Stimulated activated CD8-positive, alpha-beta memory T cell treated with anti-CD3 and anti-CD28 coated beads, Interleukin-2, amount 100 ng/mL, for 1 hour (primary cell): ENCODE measurements at places on chromosomes 3 and 15.

DNA sequence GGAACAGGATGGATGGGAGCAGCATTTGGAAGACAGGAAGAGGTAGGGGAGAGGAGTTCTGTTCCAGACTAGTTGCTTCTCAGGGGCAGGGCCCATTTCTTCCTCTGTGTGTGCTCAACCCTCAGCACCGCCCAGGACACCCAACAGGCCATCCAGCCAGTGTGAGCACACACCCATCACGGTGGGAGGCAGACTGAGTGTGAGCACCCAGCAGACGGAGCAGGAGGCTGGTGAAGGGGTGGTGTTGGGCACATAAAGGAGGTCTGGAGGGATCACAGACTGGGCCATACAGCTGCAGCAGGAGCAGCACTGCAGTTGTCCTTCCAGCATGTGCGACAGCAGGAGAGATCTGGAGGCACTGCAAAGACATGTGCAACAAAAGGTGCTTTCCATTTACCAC is 88.4 kb upstream of the PLXNA1 start:
- DNase-seq: no peak

DNA sequence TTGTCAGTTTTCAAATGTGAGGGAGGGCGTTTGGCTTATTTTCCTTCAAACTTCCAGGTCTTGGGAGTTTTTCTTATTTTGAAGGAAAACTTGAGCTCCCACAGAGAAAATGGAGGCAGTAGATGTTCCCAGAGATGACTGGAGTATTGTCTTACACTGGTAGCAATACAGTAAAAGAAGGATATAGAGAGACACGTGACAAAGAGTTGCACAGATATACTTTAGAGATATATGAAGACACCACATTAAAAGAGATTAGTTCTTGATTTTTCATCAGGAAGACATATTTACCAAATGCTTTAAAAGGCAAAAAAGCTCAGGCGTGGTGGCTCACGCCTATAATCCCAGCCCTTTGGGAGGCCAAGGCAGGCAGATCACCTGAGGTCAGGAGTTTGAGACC is 490.9 kb downstream of the FOXP1 start:
- DNase-seq: no peak

DNA sequence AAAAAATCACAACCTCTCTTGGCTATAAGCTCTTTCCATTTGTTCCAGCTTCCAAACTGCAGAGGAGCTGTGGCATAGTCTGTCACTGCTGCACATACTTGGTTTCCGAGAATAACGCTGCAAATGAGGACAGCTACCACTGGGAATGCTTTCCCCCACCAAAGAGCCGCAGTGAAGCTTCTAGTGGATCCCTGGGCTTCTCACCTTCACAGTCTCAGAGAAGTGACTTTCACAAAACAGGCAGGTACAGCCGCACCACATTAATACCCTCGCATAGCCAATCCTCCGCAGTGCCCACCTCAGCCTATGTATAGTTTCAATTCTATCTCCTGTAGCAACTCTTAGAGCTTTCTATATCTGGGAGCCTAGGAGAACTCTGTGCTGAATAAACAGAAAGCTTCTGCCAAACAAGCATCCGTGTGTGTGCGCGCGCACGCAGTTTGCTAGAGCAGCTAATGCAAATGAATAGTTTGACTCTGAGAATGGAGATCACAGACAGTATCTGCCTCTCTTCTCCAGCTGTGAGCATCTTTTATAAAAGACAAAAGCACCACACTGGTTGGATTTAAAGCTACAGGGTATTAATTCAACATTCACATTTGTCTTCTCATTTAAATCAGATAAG is 81.9 kb upstream of the PLXND1 start:
- DNase-seq: no peak

- DNase-seq: peak; percentile 67
Observed at GRCh38 chr3:186826976-186827857, 15.3 kb upstream of the ADIPOQ start.

- no peak for DNase-seq
Observed at GRCh38 chr3:26920646-26921478, 298.3 kb downstream of the LRRC3B start.

- DNase-seq: no peak
Observed at GRCh38 chr3:78724859-78725258, 1042.9 kb downstream of the ROBO1 start.

- no peak for DNase-seq
Observed at GRCh38 chr3:45948311-45948781, 5.1 kb downstream of the CXCR6 start.

GRCh38 chr15:101175401-101175800 is 76.4 kb downstream of the CHSY1 start:
- no peak for DNase-seq

- DNase-seq: no peak
Observed at GRCh38 chr15:98782801-98783200, 134.5 kb downstream of the IGF1R start.

- peak; percentile 11 for DNase-seq
Observed at GRCh38 chr15:101167753-101168462, 83.9 kb downstream of the CHSY1 start.

GRCh38 chr3:97021778-97022177 is 207.4 kb downstream of the EPHA6 start:
- no peak for DNase-seq

GRCh38 chr15:35753486-35753885 is 207.5 kb upstream of the DPH6 start:
- no peak for DNase-seq

DNA sequence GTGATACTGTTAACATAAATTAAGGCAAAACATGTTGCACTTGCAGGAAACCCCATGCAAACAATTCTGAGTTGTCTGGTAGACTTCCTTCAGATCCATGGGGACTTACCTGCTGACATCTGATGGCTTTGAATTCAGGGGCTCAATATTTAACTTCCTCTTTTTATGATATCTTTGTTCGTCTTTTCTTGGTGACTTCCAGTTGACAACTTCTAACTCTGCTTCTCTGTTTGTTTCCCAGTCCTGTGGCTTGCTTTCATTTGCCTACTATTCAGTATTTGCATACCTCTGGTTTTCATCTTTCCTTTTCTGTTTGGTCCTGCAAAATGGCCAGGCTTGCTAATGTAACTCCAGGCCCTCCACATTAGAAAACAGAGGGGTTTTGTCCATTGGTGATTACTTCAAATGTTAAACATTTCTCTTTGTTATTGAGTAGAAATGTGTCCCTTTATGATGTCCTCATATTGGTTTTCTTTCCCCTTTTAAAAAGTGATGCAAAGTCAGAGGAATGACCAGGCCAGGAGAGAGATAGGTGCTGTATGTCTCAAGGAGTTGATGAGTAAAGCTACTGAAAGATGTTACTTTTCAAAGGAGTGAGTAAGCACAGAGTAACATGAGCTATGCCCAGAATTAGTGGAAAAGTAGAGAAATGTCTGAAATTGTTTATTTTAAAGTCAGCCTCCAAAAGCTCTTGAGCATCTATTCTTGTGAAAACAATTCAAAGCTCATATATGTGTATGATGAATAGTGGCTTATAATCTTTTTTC is 335.9 kb downstream of the LPP start:
- no peak for DNase-seq

DNA sequence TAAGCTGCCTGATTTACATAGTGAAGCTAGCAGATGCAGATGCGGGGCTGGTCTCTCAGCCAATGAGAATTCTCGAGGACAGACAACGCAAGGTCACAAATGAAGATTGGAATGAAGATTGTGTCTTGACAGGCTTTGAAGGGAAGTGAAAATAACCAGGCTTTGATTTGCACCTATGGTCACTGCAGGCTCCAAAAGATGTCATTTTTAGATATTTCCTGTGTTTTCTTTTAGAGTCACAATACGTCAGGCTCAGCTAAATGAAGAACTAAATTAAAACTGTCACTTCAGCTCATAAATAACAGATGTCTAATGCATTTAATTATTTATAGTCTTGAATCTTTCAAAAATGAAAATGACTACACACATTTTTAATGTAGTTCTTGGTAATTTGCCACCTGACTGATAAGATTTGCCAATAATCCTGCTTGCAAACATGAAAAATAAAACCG is 99.5 kb downstream of the SQOR start:
- DNase-seq: no peak

- DNase-seq: no peak
Observed at GRCh38 chr15:81182031-81182755, 14.5 kb upstream of the IL16 start.

DNA sequence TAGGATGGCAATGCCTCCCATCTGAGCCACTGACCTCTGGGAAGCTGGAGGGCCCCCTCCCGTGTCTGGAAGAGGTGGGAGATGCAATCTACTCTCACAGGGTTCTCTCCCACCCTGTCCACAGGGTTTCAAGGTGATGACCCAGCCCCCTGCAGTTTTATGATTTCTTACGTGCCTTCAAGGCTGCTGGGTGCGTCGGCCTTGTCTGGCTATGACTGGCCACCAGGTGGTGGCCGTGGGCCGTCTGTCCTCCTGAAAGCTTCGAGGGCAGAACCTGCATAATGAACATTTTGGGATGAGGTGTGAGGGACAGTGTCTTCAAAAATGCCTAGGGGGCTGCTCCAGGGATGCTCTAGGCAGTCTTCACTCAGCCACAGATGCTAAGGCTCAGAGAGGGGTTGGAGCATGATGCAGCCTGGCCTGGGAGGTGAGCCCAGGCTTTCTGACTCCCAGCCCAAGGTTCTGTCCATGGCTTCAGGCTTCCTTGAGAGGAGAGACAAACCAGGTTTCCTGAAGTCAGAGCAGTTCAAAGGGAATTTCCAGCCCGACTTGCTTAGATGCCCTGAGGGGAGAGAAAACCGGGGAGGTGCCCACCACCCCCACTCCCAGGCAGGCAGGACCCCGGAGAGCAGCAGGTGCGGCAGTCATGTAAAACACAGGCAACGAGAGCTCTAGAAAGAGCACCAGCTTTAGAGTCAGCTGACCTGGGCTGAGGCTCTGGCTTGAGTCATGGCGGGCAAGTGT is 18.7 kb downstream of the ISG20 start:
- no peak for DNase-seq

DNA sequence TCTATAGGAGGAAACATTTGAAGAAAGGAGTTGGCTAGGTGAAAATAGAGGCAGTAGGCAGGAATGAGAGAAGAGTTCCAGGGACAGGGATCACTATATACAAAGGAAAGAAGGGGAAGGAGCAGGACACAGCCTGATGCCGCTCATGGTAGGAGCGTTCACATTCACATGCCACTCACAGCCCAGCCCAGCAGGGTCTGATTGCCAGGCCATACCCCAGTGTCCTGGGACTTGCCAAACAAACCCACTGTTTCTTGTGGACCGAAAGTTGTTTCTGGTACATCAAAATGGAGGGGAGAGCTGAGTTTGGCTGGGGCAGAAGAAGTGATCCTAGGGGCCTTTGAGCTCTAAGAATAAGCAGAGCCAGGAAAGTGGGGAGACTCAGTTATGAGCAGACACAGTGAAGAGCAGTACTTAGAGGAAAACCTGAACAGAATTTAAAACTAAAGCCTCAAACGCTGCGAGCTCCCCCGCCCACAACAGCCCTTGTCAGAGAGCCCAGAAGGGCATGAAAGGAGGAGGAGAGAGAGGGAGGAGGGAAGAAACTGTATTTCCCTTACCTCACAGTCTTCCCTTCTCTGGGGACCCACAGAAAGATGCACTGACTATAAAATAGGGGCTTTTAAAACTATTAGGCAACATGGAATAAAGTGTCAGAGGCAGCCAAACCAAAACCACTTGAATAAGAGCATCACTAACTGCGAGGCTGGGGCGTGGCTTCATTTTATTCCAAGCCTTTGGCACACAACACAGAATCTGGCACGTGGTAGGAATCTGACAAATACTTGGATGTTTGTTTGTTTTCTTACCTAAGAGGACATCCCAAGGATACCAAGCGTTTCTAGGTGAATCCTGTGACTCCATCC is 129.0 kb downstream of the RPL22L1 start:
- no peak for DNase-seq

GRCh38 chr3:105274958-105275357 is 91.8 kb upstream of the ALCAM start:
- DNase-seq: no peak

GRCh38 chr15:33492434-33493052 is 181.8 kb downstream of the RYR3 start:
- no peak for DNase-seq

DNA sequence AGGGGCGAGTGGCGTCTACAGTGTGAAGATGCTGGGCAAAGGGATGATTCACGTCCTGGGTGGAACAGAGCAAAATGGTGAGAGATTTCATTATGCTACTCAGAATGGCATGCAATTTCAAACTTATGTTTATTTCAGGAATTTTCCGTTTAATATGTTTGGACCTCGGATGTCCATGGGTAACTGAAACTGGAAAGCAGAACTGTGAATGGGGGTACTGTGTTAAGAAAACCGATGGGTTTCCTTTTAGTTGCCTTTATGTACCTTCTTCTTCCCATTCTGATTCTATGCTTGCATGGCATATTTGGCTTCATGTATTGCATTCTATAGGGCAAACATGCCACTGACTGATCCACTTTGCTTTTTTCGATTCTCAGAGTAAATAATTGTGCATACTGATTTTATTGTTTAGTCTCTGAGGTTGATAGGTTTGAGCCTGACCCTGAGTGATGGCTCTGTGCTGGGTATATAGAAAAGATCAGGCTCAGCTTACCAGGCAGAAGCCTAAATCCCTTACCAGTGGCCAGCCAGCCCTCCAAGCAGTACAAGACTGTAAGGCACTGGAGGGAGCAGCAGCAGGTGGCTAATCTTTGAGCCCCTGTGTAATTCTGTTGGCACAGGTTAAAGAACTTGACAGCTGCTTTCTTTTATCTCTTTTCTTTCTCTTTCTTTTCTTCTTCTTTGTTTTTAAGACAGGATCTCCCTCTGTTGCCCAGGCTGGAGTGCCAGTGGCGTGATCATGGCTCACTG is 4.5 kb downstream of the QTRT2 start:
- DNase-seq: no peak

- no peak for DNase-seq
Observed at GRCh38 chr3:155208183-155208800, 85.2 kb downstream of the STRIT1 start.

DNA sequence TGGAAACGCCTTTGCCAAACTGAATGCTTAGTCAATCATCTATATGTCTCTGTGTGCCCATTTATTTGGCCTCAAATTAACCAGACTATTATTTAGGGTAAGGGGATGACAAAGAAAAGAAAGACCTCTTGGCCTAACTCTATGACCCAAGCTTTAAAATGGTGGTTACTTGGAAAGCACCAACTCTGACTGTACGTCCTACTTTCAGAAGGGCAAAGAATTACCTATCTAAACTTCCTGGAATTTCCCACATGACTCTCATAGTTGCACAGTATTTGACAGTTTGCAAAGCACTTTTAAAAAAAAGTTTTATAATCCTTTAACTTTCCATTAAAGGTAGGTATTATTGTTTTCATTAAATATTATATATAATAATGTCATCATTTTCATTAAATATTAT is 6.3 kb upstream of the MTHFS start:
- no peak for DNase-seq

DNA sequence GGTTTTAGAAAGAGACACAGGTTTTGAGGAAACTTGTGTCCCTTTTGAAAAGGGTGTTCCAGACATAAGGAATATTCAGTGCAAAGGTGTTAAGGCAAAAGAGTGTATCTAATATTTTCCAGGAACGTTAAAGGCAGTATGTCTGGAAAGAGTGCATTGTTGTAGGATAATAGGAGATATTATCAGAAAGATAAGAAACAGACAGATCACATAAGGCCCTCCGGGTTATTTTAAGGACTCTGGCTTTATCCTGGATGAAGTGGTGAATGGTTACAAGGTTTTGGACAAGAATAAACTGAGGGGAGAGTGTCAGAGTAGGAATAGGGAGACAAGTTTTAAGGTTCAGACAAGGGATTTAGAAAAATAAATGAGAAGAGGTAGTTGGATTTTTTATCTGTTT is 493.7 kb upstream of the GRM7 start:
- DNase-seq: no peak

GRCh38 chr3:143648218-143648617 is 200.1 kb downstream of the SLC9A9 start:
- no peak for DNase-seq
